Stimulated activated CD4-positive, alpha-beta T cell treated with anti-CD3 and anti-CD28 coated beads, Interleukin-1b, Interleukin-23, amount 100 ng/mL, for 1 hour (primary cell): ENCODE measurements at places on chromosomes 11 and 22.

- no peak for DNase-seq
Measured at GRCh38 chr22:20009582-20010306, 6.9 kb downstream of the ARVCF start.

DNA sequence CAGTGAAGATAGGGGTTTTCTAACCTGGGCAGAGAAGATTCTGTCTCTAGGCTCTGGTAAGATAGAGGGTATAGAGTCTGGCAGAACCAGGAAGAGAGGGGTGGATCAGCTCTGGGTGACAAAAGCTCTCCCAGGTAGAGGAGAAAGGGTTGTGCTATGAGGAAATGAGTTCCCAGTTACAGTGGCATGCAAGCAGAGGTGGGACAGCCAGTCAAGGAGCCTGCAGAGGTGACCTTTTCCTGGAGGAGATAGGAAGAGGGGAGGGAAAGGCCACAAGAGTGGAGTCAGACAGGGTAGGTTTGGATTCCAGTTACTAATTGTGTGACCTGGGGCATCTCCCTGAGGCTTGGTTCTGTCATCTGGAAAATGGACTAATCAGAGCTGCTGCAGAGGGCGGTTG is 3.4 kb upstream of the CAPN5 start:
- DNase-seq, result no peak

- DNase-seq, result no peak
Measured at GRCh38 chr11:12170984-12171383, 60.6 kb downstream of the MICAL2 start.

DNA sequence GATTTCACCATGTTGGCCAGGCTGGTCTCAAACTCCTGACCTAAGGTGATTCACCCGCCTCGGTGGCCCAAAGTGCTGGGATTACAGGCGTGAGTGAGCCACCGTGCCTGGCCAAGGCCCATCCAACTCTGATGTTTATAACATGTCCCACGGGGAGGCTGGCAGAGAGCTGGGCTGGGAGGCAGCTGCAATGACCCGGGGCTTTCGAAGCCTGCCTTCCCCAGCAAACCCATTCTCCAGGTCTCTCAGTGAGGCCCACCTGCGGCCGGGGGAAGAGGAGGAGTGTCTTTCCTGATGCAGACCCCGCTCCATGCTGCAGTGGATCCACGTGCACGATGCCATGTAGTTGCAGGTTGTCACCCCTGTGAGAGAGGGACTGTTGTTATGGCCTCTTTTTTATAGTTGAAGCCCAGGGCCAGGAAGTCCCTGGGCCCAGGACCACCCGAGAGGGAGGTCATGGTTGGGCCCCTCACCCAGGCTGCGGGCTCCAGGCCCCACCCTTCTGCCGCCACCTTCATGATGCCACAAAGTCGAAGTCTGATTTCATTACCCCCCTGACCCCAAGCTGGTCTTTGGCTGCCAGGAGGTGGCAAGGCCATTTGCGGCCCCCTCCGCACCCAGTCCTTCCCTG is 38.3 kb downstream of the KCNJ4 start:
- no peak for DNase-seq

DNA sequence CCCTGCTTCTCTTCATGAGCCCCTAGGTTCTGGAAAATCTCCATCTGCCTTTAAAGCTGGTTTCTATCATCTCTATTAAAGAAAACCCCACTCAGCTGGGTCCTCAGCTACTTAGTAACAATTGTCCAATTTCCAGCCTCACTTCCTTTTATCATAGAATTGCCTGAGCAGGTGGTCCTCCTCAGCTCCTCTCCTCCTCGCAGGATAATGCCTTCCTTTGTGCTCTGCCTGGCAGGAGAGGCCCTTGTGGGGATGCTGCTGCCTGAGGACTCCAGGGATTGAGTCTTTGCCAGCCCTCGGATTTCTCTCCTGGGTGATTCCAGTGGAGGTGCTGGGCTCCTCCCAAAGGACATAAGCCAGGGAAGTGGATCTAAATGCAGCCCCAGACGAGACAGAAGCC is 448.3 kb downstream of the INSC start:
- DNase-seq, result no peak

DNA sequence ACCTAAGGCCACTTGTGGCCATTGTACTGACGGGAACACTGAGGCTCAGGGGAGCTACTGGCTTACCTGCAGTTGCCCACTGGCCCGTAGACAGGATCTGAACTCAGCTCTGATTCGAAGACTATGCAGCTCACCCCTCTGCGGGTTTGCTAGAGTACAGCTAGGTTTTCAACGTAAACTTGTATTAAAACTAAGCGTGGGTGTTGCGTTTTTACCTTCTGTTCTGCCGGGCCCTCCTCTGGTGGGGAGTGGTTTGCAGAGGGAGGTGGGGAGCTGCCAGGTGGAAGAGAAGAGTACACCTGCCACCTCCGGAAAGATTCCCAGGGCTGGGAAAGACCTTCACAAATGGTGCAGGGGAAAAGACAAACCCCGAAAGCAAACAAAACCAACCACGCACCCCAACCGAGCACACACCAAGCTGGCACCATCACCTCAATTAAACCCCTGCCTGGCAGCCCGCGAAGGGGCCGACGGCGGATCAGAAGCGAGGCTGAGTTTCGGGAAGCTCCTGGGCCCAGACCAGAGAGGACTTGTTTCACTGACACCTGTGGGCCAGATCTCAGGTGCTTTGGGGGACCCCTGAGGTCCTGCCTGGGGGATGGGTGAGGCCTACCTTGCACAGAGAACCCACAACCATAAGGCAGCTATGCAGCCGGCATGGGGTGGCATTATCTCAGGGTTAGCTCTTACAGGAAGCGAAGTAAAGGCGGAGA is 37.7 kb downstream of the SHISAL1 start:
- DNase-seq, result no peak

GRCh38 chr22:49899530-49899929 is 18.7 kb downstream of the ALG12 start:
- DNase-seq, result no peak

- DNase-seq, result no peak
Measured at GRCh38 chr22:29715240-29715639, 4.6 kb upstream of the CABP7 start.

GRCh38 chr11:64366751-64367150 is 7.8 kb downstream of the RPS6KA4 start:
- DNase-seq, result no peak

GRCh38 chr22:50112151-50113118 is 22.6 kb downstream of the MOV10L1 start:
- DNase-seq, result no peak

GRCh38 chr11:77316733-77317342 is 15.4 kb upstream of the GDPD4 start:
- DNase-seq, result no peak

- DNase-seq, result no peak
Measured at GRCh38 chr22:19371893-19372292, 59.6 kb downstream of the HIRA start.

GRCh38 chr11:64656862-64657261 is 65.8 kb downstream of the SLC22A12 start:
- no peak for DNase-seq

- no peak for DNase-seq
Measured at GRCh38 chr11:92638678-92639077, 330.8 kb upstream of the MTNR1B start.

- no peak for DNase-seq
Measured at GRCh38 chr11:70623906-70624597, 225.7 kb downstream of the CTTN start.

GRCh38 chr11:57680552-57680874 is 12.6 kb downstream of the ZDHHC5 start:
- DNase-seq, result no peak

- DNase-seq, result no peak
Measured at GRCh38 chr11:95451261-95451660, 220.3 kb upstream of the SESN3 start.

DNA sequence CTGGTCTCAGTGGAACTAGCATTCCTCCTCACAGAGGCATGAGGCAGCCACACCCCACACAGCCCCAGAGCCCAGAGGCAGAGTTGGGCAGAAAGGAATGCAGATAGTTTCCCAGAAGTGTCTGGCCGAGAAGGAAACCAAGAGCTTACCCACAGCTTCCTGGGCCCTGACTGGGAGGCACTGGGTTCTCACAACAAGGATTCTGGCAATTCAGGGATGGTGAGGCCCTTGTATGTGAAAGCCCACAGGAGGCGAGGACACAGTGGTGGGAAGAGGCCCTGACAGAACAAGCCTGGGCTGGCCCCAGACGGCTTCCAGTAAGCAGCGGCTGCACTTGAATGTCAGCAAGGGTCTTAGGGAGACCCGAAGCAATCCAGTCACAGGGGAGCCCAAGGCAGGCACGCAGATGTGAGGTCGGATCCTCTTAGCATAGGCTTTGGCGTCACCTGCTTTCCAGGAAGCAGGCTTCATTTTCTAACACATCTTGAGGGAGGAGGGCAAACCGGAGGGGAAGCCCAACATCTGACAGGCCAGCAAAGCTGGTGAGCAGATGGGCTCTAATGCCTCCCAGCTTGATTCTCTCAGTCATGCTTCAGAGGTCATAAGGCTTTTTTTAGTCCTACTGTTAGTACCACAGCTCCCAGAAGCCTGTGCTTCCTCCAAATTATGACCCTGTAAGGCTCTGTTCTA is 78.3 kb upstream of the AKIP1 start:
- DNase-seq, result no peak

GRCh38 chr11:95827696-95828095 is 37.4 kb downstream of the CEP57 start:
- DNase-seq, result no peak

DNA sequence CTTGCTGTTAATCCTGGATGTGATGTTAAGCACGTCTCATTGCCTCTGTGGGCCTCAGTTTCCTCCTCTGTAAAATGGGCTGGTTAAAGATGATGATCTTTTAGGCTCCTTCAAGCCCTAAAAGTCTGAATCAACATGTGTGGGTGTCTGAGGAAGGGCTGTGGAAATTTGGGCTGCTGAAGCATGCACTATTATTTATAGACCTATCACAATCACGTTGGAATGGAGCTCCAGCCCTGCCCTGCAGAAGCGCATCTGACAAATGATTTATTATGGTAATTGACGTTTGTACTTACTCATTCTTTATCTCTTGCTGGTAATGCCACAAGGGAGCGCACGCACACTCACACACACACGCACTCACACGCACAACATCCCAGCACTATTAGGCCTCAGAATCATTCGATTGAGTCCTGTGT is 20.4 kb downstream of the P2RX3 start:
- no peak for DNase-seq

DNA sequence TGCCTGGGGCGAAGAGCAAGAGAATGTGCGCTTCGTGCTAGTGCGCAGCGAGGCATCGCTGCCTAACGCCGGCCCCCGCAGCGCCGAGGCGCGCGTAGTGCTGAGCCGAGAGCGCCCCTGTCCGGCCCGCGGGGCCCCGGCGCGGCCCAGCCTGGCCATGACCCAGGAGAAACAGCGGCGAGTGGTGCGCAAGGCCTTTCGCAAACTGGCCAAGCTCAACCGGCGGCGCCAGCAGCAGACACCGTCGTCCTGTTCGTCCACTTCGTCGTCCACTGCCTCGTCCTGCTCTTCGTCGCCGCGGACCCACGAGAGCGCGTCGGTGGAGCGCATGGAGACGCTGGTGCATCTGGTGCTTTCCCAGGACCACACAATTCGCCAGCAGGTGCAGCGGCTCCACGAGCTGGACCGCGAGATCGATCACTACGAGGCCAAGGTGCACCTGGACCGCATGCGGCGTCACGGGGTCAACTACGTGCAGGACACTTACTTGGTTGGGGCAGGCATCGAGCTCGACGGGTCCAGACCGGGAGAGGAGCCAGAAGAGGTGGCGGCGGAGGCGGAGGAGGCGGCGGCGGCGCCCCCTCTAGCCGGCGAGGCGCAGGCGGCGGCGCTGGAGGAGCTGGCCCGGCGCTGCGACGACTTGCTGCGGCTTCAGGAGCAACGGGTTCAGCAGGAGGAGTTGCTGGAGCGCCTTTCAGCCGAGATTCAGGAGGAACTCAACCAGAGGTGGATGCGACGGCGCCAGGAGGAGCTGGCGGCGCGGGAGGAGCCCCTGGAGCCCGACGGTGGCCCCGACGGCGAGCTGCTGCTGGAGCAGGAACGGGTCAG is 1.0 kb downstream of the RASSF10 start:
- DNase-seq, result no peak

- DNase-seq, result no peak
Measured at GRCh38 chr11:12426176-12426575, 48.8 kb downstream of the PARVA start.

DNA sequence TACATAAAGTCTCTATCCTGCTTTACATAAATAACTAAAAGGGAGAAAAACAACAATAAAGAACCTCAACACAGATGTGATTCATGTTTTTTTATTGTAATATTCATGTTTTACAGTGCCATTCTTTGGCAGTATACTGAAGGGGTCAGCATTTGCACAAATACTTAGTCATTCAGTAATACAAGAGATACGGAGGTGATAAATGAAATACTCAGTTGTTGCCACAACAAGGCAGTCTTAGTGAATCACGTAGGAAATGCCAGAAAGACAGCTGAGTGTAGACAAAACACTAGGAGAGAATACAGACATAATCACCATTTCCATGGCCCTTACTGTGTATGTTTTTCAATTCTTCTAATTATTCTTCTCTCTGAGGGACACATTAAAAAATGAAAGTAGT is 910.4 kb downstream of the METTL15 start:
- no peak for DNase-seq

DNA sequence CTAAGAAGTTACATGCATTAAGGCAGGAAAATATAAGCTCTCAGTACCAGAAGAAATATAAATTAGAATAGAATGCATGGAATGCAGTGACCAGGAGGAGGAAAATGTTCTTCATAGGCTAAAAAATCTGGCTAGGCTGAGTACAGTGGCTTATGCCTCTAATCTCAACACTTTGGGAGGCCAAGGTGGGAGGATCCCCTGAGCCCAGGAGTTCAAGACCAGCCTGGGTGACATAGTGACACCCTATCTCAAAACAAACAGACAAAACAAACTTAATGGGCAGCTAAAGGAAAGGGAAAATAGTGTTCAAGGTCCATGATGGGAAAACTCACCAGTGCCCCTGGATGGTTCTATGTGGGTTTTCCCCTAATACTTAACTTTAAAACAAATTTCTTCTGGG is 78.3 kb upstream of the RASSF10 start:
- DNase-seq, result no peak

DNA sequence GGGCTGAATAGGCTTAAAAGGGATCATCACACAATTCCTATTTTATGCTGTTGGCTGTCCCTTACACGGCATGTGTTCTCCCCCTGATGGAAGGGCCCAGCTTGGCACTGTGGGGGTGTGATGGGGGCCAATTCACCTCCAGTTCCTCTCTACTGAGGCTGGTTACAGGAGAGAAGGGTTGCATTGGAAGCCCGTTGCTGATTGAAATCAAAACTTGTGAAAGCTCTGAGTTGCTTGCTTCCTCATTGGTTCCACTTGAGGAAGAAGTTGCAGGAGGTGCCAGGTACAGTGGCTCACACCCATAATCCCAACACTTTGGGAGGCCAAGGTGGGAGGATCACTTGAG is 13.3 kb upstream of the PRG2 start:
- no peak for DNase-seq

- DNase-seq, result no peak
Measured at GRCh38 chr11:115706626-115707135, 202.5 kb upstream of the CADM1 start.

- no peak for DNase-seq
Measured at GRCh38 chr22:38271927-38272372, 860 bp downstream of the TMEM184B start.

GRCh38 chr22:49800408-49801238 is 27.1 kb downstream of the BRD1 start:
- no peak for DNase-seq
